ENCODE measurements at places on chromosomes 12 and 14.

DNA sequence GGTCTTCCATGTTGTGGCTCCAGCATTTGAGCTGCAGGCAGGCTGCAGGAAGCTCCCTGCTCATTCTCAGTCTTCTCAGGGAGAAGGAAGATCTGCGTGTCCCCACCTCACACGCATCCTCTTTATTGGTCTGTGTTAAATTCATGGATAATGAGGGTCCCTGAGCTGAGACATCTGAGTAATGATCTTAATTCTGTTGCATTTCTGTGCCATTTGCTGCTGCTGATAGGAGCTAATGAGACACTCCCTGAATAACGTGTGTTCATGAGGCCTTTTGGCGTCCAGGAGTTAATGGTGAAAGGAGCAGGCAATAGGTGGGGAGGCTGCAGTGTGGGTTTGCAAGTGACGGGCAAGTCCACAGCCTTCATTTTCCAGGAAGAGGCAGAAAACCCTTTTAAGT, 46.6 kb upstream of the OAS1 start:
- DNase-seq = no peak

GRCh38 chr14:82951171-82951570, 1417.5 kb upstream of the SEL1L start:
- no peak for DNase-seq

- DNase-seq = no peak
Measured at GRCh38 chr12:104457746-104458693, 1.3 kb downstream of the CHST11 start.

- peak; percentile 18 for DNase-seq
Measured at GRCh38 chr14:76782885-76783566, 21.8 kb downstream of the VASH1 start.

DNA sequence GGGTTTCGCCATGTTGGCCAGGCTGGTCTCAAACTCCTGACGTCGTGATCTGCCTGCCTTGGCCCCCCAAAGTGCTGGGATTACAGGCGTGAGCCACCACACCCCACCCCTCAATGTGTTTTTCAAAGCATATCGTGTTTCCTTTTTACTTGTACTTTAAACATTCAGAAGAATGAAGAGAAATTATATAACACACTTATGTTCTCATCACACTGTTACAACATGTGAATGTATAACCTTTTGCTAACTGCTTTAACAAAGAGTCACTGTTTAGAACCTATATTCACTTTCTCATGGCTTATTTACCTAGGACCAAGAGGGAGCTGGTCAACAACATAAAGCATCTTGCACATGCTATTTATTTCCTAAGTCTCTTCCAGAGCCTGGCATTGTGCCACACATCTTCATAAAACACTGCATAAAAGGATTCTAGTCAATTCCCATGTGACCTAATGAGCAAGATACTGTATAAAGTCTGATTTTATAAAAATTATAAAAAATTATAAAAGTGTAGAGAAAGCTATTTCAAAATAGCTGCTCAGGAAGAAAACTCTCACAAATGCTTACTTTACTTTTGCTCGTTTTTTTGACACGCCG, 16.0 kb upstream of the ACTR6 start:
- DNase-seq = no peak

- no peak for DNase-seq
Measured at GRCh38 chr14:84622357-84622756, 907.6 kb upstream of the FLRT2 start.

DNA sequence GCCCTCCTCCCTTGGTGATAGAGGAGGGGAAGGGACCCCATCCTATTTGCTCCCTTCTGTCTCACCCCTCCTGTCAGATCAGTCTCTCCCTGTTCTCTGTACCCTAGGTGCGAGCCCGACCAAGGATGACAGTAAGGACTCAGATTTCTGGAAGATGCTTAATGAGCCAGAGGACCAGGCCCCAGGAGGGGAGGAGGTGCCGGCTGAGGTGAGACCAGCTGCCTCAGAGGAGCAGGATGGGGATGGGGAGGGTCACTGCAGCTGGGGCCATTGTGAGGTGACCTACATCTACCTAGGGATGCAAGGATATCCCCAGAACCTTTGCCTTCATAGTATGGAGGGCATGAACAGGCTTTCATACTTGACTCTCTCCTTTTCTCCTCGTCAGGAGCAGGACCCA, 22.2 kb downstream of the AGAP2 start:
- no peak for DNase-seq

GRCh38 chr12:124893792-124894516, 20.5 kb downstream of the UBC start:
- no peak for DNase-seq

- no peak for DNase-seq
Measured at GRCh38 chr14:75578786-75579337, 442 bp downstream of the FLVCR2 start.

GRCh38 chr12:118371321-118372282, 1.1 kb downstream of the TAOK3 start:
- DNase-seq = no peak

DNA sequence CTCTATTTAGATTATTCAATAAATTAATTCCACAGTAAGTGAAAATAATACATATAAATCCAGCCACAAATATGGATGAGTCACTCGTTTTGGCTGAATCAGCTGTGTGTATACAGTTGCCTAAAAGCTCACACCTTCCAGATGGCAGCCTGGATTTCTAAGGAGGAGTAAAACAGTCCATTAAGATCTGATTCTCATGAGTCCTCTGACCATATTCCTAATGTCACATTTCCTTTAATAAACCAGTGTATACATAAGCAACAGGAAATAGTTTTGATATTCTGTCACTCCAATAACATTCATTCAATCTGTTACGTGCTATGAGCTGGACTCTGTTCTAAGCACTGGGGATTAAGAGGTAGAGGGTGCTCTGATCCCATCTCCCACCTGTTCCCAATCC, 21.8 kb downstream of the MDM1 start:
- DNase-seq = no peak

DNA sequence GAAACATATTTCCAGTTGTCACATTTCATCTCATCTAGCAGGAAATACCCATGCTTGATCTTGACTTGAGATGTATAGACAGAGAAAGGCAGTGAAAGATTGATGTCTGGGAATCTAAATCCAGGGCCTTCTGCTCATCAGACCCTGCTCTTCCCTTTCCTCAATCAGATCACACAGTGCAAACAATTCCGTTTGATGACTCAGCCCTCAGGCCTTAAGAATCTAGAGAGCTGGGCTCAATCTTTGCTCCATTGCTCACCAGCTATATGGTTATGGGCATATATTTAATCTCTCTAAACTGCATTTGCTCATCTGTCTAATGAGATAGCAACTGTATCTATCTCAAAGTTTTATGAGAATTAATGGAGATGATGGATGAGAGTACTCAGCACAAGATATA, 201.8 kb upstream of the CCDC196 start:
- DNase-seq = no peak

- no peak for DNase-seq
Measured at GRCh38 chr14:46290706-46291105, 360.9 kb downstream of the RPL10L start.

DNA sequence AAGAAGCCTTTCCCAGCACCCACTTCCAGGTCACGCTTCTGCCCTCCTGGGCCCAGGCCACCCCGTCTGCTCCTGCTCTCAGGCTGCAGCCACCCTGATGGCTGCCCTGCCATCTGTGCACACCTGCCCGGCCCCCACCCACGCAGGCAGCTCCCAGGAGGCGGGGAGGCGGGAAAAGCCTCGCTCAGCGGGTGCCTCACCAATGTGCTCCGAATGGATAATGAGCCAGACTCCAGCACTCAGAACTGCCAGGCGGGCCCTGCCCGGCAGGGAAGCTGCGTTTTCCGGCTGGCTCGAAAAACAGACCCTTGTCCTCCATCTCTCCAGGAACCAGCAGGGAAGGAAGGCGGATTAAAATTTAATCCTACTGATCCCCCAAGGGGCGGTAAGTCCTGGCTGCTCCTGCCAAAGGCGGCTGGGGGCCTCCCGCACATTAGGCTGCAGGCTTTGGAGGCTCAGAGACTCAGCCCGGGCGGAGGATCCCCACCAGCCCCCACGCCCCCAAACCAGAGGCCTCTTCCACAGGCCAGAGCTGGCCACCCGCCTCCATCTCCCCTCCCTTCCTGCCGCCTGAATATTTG, 104.0 kb downstream of the NCOR2 start:
- DNase-seq = no peak

- DNase-seq = no peak
Measured at GRCh38 chr12:76916170-76916540, 37.3 kb upstream of the CSRP2 start.

GRCh38 chr12:14773685-14774073, 29.6 kb downstream of the WBP11 start:
- DNase-seq = no peak

DNA sequence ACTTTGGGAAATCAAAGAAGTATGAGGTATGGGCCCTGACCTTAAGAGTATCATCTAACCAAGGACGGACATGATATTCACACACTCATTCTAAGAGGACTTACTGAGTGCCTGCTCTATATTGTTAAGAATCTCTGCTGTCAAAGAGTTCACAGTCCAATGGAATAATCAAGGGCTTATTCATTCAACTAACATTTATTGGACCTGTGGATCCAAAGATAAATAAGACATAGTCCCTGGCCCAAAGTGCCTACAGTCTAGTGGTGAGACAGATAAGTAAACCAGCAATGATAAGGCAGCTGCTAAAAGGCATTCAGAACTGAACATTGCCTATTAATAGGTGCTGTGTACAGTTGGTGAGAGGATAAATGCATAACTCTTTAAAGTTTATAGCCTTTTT, 11.0 kb downstream of the WDR20 start:
- no peak for DNase-seq

GRCh38 chr14:105767315-105767714, 240.9 kb downstream of the TMEM121 start:
- no peak for DNase-seq

GRCh38 chr12:12585115-12585863, 22.6 kb upstream of the DUSP16 start:
- no peak for DNase-seq

- no peak for DNase-seq
Measured at GRCh38 chr12:116595672-116596071, 36.5 kb downstream of the MAP1LC3B2 start.

DNA sequence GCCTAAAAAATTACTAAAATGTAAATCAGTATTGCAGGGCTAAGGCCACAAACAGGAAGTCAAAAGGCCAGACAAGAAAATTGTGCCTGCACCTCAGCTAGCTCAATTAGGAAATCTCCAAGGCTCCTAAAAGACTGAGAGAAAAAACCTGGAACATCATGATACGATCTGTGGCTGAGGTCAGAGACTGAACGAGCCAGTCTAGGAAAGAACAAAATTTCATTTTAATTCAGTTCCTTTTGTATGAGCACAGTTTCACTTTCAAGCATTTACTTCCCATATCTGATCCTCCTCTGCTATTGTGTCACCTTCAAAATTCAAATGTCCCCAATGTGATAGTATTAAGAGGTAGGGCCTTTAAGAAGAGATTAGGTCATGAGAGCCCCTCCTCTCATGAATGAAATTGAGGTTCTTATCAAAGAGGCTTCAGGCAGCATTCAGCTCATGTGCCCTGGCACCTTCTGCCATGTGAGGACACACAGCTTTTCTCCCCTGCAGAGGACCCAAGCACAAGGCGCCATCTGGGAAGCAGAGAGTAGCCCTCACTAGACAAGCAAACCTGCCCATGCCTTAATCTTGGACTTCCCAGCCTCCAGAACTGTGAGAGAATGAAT, 14.8 kb downstream of the PRKAB1 start:
- no peak for DNase-seq

DNA sequence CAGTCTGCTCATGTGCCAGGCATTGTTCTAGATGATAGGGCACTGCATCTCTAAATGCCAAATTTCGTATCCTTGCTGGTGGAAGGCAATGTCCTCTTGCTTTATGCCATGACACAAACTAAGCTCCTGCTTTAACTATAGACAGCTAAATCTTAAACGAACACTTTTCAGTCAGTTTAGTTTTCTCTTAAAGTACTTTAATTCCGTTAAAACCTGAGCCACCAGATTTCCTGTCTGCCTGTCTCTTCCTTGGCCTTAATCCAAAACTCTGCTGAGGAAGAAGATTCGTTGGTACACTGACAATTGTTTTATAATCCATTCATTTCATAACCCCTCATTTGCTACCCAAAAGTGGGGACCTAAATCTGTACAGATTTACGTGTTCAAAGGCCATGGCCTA, 194.4 kb upstream of the BCL2L14 start:
- no peak for DNase-seq

- DNase-seq = no peak
Measured at GRCh38 chr14:92740440-92740839, 8.0 kb downstream of the LGMN start.

DNA sequence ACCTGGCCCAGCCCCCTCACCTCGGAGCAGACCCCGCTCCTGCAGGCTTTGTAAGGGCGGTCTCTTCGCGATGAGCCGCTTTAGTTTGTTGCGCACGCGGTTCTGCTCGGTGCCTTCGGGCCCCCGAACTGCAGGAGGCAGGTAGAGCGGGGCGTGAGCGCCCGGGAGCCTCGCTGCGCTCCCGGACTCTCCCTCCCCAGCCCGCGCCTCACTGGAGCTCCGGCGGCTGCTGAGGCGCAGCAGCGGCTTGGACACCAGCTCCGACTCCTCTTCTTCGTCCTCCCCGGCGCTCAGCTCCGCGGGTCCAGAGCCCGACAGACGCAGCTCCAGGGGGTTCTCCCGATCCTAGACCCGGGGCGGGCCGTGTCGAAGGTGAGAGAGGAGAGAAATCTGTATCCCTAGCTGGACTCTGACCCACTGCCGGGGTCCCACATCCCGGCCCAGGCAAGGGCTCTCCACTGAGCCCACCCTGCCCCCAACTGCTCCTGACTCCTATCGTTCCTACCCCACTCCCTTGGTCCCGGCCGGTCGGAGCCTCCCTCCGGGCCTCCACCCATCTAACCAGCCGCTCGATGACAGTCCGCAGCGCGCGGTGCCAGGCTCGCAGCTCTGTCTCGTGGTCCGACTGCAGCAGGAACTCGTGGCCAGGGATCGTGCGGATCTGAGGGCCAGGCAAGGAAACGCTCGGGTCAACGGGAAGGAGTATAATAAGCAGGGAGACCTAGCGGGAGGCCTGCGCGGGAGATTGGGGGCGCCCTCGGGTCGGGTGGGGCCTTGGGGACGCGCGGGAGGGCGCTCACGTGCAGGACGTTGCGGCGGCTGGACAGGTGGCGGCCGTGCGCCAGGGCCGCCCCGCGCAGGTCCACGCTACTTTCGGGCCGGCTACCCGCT, 4.2 kb downstream of the ARHGAP9 start:
- no peak for DNase-seq
